Germinal center (tissue), 1 donor: ENCODE measurements at places on chromosomes 11 and 22.

DNA sequence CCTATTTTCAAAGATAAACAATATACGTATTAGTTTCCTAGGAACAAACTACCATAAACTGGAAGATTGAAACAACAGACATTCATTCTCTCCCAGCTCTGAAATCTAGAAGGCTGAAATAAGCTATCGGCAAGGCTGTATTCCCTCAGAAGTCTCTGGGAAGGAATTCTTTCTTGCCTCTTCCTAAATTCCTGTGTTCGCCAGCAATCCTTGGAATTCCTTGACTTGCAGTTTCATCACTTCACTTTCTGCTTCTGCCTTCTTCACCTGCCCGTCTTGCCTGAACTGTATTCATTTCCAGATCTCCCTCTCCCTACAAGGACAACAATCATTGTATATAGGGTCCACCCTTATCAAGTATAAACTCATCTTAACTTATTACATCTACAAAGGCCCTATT is 17.7 kb upstream of the PRDM10 start:
- no peak for DNase-seq

DNA sequence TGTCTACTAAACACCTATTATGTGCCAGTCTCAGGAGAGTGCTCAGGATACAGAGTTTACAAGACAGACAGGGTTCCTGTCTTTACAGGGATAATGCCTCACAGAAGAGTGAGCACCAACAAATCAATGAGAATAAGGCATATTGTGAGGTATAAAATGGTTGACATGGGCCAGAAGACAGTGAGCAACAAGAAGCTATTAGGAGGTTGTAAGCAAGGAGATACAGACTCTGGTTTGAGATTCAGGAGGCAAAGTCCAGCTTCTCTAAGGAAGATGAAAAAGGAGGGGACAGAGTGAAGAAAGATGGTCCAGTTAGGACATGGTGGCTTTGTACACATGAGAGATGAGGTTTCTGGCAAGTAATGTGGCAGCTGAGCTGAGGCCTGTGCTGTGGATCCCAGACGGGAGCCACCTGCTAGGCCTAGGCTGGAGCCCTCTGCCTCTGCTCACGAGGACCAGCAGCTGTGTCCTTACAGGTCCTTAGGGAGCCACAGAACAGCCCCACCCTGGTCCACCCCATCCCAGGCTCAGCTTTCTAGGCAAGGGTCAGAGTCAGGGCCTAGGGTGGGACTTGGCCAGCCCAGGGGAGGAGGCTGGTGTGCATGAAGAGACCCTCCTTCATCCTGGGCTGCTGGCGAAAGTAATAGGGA is 110.5 kb downstream of the ZNF280B start:
- DNase-seq: no peak

DNA sequence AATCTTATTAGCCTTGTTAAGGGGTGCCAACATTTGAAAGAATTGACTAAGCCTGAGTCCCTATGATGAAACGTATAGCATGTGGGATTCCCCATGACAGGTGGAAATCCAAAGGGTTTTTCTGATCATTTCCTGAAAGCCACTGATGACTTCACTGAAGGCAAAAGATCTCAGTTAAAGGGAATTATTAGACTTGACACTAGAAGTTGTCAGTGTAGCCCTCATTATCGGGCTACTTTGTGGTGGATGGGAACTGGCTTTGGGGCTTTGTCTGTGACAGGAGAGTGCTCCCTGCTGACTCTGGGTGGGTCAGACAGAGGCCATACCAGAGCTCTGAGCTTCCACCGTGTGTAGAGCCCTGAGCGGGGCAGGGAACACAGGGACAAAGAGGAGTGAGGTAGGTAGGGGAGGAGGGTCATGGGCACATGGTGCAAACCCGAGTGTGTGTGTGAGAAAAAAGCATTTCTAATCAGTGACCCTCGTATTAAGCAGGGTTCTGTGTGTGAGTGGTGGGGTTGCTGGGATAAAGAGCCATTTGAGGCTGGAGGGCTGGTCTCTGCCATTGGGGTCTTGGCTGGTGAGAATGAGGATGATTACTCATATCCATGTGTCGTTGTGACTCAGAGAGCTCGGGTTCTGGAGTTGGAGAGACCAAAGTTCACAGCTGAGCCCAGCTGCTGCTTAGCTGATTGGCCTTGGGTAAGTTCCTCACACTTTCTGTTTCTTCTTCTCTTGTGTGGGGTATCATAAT is 101.1 kb downstream of the GRIK4 start:
- no peak for DNase-seq

- DNase-seq: no peak
Measured at GRCh38 chr11:12066056-12066798, 44.2 kb upstream of the MICAL2 start.
